ENCODE measurements at places on chromosomes 6 and 20.

DNA sequence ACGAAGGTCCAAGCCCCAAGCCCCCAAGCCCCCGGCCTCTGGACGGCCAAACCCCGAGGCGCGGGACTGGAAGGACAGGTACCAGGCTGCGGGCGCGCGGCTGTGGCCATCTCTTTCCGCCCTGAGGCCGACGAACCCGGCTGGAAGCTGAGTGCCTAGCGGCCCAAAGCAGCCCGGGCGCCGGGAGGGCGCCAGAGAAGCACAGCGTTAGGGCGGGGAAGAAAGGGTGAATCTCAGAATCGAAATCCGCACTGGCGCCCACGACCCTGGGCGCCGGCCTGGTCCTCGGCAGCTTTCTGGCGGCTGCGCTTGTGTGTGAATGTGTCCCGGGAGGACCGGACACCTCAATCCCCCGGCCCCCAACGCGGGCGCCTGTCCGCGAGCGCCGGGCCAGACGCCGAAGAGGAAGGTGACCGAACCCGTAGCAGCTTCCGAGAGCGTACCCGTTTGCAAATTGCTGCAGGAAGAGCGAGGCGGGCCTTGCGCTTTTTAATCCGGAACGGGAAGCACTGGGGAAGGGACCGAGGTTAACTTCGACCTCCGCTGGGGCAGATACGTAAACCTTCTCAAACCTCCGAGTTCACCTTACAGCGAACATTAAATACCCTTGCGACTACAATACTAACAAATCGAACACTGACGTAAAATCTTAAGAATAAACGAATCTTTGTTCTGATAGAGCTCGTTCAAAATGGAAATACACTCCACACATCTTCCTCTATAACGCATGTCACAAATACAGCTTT is 2.9 kb downstream of the NRN1 start:
- no peak for DNase-seq

GRCh38 chr6:31033075-31033474 is 22.8 kb downstream of the MUC22 start:
- no peak for DNase-seq

GRCh38 chr20:63736893-63737694 is 630 bp downstream of the LIME1 start:
- no peak for DNase-seq

- DNase-seq = no peak
These were observed 15.6 kb upstream of the TRIM39 start for GRCh38 chr6:30311101-30311500.

GRCh38 chr6:155366325-155366724 is 52.0 kb upstream of the TFB1M start:
- DNase-seq = no peak

- DNase-seq = no peak
These were observed 19.6 kb upstream of the RREB1 start for GRCh38 chr6:7088076-7088742.

DNA sequence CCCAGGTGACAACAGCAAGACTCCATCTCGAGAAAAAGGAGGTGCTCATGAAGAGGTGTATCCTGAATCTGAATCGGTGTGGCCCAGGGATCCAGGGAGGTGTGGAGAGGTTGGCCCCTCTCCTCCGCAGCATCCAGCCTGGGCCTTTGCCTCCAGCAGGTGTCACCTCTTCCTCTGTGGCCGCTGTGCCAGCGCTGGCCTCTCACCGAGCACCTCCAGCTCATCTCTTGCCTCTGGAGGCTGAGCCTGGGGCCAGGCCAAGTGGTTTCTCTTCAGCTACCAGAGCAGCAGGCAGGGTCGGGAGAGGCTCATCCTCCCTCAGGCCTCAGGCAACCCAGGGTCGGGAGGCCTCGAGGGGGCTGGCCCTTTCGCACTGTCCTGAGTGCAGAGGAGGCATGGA is 1.2 kb upstream of the COL20A1 start:
- DNase-seq = no peak
